ENCODE measurements at places on chromosomes 11 and 22. TPM values are rescaled to one million over a fixed set of nuclear protein-coding genes. Genes with fewer than 3 reads are reported as not detected.

INPP5J gene
- total RNA-seq, result 0.13 TPM

CLMP gene
- 21.6 TPM for total RNA-seq

RAG1 gene
- 0.45 TPM for total RNA-seq

CCDC188 gene
- total RNA-seq, result 0.84 TPM

DNA sequence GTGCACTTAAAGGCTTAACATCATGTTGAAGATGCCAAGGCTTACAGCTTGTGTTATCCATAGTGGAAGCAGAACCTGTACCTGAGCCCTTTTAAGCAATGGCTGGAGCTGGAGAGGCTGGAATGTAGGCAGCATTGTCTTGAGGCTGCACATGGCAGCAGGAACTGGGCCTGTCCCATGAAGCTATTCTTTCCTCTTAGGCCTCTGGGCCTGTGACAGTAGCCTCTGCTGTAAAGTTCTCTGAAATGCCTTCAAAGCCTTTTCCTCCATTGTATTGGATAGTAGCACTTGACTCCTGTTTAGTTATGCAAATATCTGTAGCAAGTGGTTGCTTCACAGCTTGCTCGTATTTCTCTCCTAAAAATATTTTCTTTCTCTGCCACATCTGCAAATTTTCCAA lies 127.4 kb upstream of the ANO5 start:
- no peak for DNase-seq

DNA sequence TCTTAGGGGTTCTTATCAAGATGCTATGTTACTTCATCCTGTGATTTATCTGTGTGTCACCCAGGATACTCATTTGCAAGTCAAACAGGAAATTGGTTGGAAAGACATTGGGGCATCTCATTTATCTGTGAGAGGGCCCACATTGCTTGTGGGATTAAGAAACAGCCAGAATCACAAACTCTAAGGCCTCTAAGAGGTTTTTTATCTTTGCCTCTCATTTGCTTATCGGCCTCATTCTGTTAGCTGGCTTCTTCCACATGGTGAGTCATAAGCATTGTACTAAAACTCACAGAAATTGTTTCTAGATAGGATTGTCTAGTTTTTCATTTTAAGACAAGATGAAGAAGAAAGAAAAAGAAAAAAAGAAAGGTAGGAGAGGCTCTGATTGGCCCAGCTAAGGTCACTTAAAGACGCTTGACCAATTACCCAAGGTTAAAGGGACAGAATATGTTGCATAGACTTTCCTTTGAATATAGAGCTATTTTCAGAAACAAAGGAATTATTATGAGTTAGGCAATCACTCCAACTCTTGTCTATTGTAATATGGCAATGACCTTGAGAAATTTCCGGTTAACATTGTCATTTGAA lies 121.9 kb downstream of the ARHGAP42 start:
- DNase-seq, result peak; percentile 25

DNA sequence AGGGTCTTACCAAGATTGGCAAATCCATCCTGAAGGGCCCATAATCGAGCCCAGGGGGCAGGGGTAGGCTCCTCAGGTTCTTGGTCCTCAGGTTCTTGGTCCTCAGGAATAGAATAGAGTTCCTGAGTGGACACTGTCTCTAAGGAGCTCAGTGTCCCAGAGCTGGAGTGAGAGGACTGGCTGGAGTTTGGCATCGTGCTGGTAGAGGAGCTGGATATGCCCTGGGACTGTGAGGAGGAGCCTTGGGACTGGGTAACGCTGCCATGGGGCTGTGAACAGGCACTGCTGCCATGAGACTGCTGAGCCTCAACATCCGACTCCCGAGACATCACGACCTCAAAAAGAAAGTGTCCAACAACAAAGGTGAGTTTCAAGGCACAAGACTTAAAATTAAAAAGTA lies 7.2 kb downstream of the CHEK2 start:
- DNase-seq, result no peak

DNA sequence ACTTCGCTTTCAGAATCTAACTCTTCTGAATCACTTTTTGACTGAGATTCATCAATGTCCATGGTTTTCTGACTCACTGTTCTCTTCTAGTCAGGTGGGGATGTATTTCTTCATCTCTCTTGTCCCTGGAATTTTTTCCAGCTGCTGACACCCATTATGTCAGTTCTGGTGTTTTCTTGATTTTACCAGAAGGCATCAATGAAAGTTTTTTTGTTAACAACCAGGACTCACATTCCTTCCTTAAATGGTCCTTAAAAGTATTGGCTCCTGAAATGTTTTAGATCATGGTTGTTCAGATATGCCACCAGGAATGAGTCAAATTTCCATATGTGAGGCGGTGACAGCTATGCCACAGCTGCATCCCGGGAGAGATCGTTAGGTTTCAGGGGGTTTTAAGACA lies 12.9 kb downstream of the MICAL2 start:
- no peak for DNase-seq

DNA sequence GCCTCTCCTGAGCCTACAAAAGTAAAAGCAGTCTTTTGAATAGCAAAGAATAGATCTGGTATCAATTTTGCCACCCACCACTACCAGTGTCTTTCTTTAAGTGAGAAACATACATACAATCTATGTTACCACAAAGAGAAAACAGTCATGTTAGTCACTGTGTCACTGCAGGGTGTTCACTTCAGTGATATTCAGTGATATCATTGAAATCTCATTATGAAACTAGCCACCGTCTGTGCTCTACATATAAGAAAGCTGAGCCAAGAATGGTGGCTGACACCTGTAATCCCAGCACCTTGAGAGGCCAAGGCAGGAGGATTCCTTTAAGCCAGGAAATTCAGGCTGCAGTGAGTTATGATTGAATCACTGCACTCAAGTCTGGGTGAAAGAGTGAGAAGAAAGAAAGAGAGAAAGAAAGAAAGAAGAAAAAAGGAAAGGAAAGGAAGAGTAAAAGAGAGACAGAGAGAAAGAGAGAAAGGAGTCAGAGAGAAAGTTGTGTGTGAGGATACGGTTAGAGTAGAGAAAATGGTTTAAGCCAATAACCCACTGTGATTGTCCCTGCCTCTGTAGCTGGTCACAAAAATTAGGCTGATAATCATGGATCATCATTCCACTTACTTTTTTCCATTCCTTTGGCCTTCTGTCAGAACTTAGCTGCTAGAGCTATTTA lies 847.1 kb downstream of the FAM181B start:
- DNase-seq, result no peak

GRCh38 chr11:75801362-75802020 lies 13.5 kb upstream of the UVRAG start:
- DNase-seq, result no peak

- DNase-seq, result no peak
Measured at GRCh38 chr11:128343135-128343514, 244.2 kb downstream of the ETS1 start.

DNA sequence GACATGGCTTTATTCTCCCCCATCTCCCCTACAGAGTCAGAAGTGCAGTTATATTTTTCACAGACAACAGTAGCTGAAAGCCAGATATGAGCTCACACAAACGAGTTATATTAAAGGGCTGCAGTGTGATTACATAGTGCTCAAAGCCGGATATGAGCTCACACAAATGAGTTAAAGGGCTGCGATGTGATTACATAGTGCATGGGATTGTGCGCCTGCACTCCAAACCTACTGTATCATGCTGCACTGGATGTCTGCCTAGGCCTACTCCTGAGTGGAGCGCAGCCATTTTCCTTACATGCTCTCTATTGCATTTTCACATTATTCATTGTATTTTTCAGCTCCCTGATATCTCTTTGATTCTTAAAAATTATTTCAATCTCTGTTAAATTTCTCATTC lies 414.6 kb upstream of the LARGE1 start:
- DNase-seq, result no peak

GRCh38 chr22:26751217-26751616 lies 93.8 kb downstream of the MIAT start:
- DNase-seq, result peak; percentile 39

GRCh38 chr22:35914665-35915476 lies 113.8 kb downstream of the RBFOX2 start:
- peak; percentile 77 for DNase-seq

GRCh38 chr22:39894554-39895092 lies 1.1 kb upstream of the ENTHD1 start:
- no peak for DNase-seq

- no peak for DNase-seq
Measured at GRCh38 chr11:112878033-112878601, 83.1 kb upstream of the NCAM1 start.

- no peak for DNase-seq
Measured at GRCh38 chr11:95095858-95096587, 6.4 kb downstream of the ENDOD1 start.

DNA sequence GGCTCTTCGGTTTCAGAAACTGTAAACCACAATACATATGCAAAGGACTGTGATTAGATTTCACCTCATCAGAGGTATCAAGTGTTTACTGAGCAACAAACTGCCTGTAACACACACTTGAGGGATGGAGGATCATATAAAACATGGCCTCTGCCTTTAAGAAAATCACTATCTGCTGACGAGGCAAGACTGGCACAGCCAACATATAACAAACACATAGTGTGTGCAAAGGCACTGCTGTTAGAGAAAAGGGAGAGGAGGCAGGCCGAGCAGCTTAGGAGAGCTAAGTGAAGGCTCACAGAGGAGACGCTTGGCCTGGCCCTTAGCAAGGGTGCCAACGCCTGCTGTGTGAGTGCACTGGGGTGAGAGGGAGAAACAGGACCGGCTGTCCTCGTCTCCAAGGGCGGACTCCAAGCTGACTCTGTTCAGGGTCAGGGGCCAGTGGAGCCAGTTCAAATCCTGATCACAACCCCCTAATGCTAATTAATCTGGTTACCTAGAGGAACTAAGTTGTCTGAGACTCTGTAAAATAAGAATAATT lies 48.2 kb downstream of the LRFN4 start:
- DNase-seq, result no peak

DNA sequence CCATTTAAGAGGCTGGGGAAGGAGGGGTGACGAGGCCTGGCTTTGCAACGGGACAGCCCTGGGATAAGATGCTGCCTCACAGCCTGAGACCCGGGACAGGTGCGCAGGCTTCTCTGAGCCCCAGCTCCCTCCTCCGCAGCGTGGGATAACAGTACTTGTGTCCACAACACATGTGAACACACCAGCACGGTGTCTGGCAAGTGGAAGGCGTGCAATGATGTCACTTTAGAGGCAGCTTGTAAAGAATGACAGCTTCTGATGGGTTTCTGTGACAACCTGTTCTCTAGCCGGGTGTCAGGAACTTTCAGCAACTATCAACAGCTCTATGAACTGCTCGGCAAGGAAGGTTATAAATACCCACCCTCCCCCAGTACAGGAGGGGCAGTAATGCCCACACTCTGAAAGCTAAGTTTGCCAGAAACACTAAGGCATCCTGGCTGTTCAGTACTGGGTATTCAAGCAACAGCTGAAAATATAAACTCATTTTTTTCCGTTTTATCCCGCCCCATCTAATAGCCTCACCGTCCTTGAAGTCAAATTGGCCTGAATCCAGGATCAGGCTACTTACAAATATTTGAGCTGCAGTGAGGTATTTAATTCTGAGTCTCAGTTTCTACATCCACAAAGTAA lies 59.7 kb downstream of the MYH9 start:
- no peak for DNase-seq
